ENCODE measurements at places on chromosomes 1 and 21.
A peak's percentile ranks its signal among the peaks of the same experiment; 100 is the strongest.

GRCh38 chr1:30650038-30650967 lies 73.1 kb downstream of the MATN1 start:
- DNase-seq: no peak

- DNase-seq: no peak
These were observed 278.5 kb upstream of the GJB5 start for GRCh38 chr1:34476371-34476770.

DNA sequence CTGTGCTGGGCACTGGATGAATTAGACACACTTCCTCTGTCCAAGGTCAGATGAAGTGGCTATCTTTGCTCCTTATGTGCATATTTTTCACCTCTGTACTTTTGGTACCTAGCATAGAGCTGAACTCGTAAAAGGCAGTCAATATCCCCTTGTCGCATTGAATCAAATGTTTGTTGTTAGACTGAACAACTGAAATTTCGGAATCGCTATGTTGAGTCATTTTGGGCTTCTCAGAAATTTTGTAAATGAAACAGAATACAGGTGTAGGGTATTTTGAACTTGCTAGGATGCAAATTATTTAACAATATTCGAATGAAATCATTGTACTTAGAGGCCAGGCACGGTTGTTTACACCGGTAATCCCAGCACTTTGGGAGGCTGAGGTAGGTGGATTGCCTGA lies 48.0 kb downstream of the PDE4B start:
- DNase-seq: no peak

GRCh38 chr1:45806129-45806528 lies 2.7 kb downstream of the MAST2 start:
- DNase-seq: no peak

GRCh38 chr1:210311726-210312493 lies 16.8 kb upstream of the HHAT start:
- DNase-seq: no peak

- peak; percentile 81 for DNase-seq
These were observed 683 bp upstream of the EFNA4 start for GRCh38 chr1:155062702-155063411.

DNA sequence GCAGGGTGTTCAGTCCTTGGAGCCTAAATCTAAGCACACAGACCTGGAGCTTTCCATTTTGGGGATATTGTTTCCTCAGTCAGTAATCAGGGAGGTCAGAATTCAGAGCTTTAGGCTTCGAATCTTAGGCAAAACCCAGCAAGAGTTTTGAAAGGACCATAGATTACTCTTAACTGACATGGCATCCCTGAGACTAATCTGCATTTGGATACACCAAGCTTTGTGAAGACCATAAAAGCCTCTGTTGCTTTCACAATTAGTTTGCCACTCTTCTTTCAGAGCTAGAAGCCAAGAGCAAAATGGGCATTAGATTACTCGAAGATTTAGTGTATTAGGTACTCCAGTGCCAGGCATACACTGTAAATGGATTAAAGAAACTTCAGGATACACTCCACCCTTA lies 131.8 kb upstream of the GREM2 start:
- no peak for DNase-seq

GRCh38 chr21:38599381-38599975 lies 101.2 kb upstream of the ERG start:
- no peak for DNase-seq
